CD4-positive, alpha-beta T cell treated with Interferon alpha-2 for 1 hour (primary cell): ENCODE measurements at places on chromosomes 5 and 9.

- no peak for DNase-seq
Observed at GRCh38 chr9:93588641-93589609, 12.5 kb downstream of the PHF2 start.

- DNase-seq = no peak
Observed at GRCh38 chr9:89887286-89887685, 282.5 kb downstream of the GADD45G start.

DNA sequence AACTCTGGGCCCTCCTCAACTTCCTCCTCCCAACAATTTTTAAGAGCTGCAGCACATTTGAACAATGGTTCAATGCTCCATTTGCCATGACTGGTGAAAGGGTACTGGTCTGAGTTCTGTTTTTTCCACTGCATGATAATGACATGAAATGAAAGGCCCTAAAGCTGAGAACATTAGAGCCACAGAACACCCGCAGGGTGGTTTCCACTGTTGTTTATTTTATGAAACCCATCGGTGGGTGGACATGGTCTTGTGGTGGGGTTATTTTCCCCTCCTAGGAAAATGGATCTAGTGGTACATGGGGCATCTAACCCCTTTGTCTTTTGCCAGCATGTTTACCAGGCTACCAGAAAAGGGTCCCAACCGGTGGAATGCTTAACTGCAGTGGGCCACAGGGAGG, 71.8 kb downstream of the SMARCA2 start:
- no peak for DNase-seq

- no peak for DNase-seq
Observed at GRCh38 chr5:56429110-56429561, 196.0 kb upstream of the ANKRD55 start.

- DNase-seq = no peak
Observed at GRCh38 chr9:133803028-133803585, 65.0 kb upstream of the SARDH start.

GRCh38 chr9:83699615-83700014, 8.1 kb downstream of the UBQLN1 start:
- DNase-seq = no peak

DNA sequence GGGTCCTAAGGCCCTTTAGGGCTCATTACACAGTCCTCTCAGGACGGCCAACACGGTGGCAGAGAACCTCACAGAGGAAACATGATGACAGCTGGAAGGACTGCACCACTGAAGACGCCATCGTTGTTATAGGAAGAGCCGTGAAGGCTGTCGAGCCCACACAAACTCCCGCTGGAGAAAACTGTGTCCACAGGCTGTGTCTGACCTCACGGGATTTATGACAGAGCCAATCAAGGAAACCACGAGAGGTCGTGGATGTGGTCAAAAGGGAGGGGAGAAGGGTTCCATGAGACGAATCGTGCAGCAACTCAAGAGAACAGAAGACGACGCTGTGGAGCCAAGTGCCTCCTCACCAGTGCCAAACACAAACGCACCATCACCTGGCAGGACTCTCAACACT, 12.2 kb downstream of the QSOX2 start:
- no peak for DNase-seq

GRCh38 chr9:2934883-2935282, 91.0 kb upstream of the PUM3 start:
- DNase-seq = no peak

- DNase-seq = no peak
Observed at GRCh38 chr9:111399772-111400563, 69.9 kb upstream of the OR2K2 start.

DNA sequence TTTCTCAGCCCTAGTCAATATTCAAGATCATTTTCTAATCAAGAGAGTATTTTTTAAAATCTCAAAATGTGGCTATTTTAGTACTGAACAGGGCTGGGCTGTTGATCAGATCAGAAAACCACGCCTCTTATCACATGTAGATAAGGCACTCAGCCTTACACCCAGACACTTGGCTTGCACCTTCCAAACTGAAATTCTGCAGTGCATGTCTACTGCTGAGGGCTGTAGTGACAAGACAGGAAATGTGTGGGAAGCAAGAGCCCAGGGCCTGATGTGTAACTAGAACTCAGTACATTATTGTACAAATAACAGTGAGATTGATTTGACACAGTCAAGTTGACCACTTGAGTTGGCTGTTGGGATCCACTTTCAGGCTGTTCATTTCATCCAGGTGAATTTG, 48.6 kb downstream of the UBE2QL1 start:
- DNase-seq = no peak

DNA sequence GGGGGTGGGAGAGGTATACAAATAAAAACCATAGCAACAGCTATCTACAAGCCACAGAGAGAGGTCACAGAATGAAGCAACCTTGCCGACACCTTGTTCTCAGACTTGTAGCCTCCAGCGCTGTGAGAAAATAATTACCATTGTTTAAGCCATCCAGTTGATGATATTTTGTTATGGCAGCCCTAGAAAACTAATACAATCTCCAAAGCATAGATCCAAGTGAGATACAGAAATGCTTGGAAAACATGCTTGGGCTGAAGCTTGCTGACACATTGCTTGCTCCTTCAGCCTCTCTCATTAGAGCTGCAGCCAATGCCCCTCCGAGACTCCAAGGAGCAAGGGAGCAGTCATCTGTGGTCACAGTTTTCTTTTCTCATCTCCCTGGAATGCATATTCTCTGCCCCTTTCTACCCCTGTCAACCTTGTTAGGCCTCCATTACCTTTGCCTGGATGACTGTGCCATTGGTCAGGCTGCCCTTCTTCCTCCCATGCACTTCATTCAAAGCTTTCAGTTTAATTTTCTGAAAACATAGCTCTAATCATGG, 401.4 kb upstream of the KLF4 start:
- DNase-seq = no peak

DNA sequence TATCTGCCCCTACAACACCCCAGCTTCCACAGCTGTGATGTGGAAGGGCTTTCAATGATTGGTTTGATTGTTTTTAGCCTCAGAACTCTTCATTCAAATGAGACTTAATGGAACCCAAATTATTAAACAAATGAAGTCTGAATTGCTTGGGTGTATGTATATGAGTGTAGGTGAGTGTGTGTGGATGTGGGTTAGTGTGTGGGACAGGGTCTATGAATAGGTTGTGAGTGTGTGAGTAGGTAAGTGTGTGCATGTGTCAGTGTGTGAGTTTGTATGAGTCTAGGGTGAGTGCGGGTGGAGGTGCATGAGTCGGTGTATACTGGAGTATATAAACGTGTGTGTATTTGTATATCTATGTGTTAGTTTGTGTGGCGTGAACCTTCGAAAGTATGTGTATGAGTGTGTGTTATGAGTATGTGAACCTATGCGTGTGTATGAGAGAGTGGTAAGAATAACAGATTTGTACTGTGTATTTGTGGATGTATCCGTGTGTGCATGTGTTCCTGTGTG, 26.9 kb downstream of the COL15A1 start:
- DNase-seq = no peak

DNA sequence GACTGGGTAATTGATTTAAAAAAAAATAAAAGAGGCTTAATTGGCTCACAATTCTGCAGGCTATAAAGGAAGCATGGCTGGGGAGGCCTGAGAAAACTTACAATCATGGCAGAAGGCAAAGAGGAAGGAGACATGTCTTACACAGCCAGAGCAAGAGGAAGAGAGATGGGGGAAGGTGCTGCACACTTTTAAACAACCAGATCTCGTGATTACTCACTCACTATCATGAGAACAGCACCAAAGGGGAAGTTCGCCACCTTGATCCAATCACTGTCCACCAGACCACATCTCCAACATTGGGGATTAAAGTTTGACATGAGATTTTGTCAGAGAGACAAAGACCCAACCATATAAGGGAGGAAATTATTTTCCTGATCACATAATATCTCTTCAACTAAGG, 138.8 kb upstream of the NR4A3 start:
- no peak for DNase-seq

DNA sequence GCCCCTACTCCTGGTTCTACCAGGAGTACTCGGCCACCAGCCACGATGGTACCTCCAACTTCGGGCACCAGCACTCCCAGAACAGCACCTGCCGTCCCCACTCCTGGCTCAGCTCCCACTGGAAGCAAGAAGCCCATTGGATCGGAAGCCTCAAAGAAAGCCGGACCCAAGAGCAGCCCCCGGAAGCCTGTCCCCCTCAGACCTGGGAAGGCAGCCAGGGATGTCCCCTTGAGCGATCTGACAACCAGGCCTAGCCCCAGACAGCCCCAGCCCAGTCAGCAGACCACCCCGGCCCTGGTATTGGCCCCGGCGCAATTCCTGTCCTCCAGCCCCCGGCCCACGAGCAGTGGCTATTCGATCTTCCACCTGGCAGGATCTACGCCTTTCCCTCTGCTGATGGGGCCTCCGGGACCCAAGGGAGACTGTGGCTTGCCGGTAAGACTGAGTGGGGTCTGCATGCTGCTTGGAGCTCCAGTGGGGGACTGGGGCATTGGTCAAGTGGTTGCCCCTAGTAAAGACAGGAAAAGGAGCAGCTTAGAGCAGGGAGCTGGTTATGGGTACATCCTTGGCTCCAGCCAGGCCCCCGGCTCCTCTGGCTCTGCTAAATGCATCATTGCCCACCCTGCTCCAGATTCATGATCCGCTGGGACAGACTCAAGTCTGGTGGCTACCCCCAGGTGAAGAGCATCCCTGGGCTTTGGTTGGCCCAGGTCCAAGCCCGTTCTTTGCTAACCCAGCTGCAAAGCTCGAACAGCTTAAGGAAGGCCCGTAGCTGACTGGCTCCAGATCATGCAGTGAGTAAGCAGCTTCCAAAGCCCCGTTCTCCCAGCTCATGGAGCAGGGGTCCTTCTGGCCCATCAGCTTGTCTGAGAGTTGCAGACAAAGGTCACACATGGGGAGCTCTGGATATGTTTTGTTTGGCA, 14.0 kb downstream of the COL27A1 start:
- no peak for DNase-seq

GRCh38 chr5:3853362-3853761, 257.7 kb downstream of the IRX1 start:
- no peak for DNase-seq

GRCh38 chr5:176719113-176719739, 71.9 kb downstream of the TSPAN17 start:
- DNase-seq = no peak

- DNase-seq = no peak
Observed at GRCh38 chr5:34538026-34538672, 118.0 kb upstream of the RAI14 start.

GRCh38 chr9:12826924-12827565, 52.2 kb downstream of the LURAP1L start:
- no peak for DNase-seq

DNA sequence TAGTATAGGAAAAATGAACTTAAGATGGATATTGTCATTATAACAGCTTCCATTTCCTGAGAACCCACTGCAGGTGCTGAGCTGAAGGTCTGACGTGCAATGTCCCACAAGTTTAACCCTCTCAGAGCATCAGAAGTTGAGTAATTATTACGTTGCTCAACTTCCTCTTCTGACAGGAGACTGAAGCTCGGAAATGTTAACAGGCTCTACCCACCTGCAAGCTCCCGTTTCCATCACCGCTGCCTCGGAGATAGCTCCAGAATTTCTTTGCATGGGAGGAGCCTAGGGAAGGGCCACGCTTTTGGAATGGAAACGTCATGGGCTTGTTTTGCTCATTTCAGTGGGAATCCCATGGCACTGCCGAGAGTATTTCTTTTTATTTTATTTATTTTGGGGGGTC, 1.0 kb upstream of the NTMT1 start:
- DNase-seq = peak; percentile 58

- DNase-seq = no peak
Observed at GRCh38 chr9:14205463-14205862, 108.5 kb downstream of the NFIB start.

- DNase-seq = no peak
Observed at GRCh38 chr5:35847491-35847890, 9.2 kb upstream of the IL7R start.

GRCh38 chr9:13386316-13386715, 106.8 kb upstream of the MPDZ start:
- DNase-seq = no peak

- DNase-seq = no peak
Observed at GRCh38 chr5:125196481-125197111, 450.2 kb upstream of the ZNF608 start.

DNA sequence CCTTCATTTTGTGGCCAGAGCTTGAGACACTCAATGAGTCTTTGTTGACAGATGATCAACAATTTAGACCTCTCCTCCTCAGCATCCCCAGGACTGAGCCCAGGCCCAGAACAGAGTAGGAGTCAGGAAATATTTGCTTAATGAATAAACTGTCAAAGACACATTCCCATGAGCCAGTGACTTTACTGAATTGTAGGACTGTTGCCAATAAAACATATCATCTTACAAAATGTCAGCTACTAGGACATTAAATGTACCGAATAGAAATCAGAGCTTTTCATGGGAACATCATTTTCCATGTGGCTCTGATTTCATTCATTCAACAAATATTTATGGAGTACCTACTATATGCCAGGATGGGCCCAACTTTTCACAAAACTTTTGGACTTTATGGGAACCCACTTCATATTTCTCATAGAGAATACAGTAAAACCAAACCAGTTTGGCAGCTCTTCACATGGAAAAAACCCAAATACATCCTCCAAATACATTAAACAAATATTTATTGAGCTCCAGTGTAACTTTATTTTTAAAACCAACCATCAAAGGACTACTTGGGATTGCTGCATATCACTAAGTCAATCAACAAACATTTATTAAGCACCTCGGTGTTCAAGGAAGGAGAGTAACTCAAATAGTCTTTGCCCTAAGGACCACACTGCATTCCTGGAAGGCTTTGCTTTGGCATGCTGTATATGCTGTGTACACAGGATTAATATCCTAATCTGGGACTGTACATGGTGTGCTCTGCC, 11.4 kb downstream of the VDAC1 start:
- no peak for DNase-seq

GRCh38 chr5:10607023-10607665, 43.3 kb downstream of the ANKRD33B start:
- DNase-seq = peak; percentile 64

DNA sequence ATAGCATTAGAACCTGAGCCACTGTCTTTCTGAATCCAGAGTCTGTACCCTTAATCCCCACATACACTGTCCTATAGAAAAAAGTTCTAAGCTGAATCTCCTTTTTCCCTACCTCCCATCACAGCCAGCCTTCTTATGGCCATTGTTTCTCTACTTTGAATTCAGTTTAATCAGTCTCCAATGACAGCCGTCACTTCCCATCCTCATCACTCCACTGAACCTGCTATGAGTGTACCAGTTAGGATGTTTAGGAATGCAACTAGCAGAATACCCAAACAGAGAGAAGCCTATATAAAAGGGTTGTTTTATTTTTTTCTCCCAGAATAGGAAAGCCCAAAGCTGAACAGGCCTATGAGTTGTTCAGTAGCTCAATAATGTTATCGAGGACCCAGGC, 220.4 kb upstream of the NREP start:
- DNase-seq = no peak

DNA sequence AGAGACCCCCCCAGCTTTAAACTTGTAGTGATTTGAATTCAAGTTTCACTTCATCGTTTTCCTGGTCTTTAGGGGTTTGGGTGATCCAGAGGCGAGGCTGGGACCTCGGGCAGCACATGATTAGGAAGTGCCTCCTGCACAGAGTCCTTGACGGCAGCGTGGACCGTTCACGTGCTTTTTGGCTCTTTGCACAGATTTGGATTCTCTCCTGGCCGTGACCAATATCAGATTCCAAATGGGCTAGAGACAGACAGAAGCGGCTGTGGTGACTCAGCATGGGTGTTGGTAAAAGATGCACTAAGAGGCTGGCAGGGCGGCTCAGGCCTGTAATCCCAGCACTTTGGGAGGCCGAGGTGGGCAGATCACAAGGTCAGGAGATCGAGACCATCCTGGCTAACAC, 117.2 kb upstream of the CACNA1B start:
- DNase-seq = no peak

- DNase-seq = no peak
Observed at GRCh38 chr5:63959177-63959982, 2.9 kb downstream of the HTR1A start.

- DNase-seq = no peak
Observed at GRCh38 chr5:640461-641330, 28.6 kb downstream of the CEP72 start.
